ENCODE measurements at places on chromosomes 2 and 18. TPM values are rescaled to one million over a fixed set of nuclear protein-coding genes. Genes with fewer than 3 reads are reported as not detected.

DNA sequence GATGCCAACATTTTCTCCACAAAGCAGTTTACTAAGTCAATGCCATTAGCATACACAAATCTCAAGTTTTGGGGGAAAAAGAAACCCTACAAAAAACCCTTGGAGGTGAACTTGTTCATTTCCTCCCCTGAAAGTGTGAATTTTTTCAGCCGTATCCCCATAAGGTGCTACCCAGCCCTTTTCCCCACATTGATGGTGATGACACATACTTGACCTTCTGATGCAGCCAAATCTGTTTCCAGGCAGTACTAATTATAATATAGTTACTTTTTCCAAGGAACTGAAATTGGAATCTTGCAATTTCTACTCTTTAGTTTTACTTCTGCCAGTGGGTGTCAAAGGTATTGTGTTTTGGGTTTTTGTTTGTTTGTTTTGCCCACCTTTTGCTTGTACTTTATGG is 474.5 kb downstream of the TGIF1 start:
- DNase-seq = no peak

DNA sequence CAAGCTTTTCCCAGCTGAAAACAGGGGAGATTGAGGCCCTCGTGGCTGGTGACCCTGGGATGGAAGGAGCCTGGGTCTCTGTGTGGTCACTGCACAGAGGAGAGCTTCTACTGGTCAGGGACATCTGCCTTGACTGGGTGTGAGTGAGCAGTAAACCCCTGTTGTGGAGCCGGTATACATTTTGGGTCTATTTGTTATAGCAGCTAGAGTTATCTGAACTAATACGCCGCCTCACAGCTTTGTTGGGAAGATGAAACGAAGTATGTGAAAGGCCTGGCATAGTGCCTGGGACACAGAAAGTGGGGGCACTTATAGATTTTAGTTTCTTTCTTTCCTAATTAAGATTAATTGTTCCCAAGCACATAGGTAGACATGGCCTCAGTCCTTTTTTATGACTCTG is 72.2 kb upstream of the HPCAL1 start:
- no peak for DNase-seq

The FBXO48 gene
- total RNA-seq = 0.27 TPM

DNA sequence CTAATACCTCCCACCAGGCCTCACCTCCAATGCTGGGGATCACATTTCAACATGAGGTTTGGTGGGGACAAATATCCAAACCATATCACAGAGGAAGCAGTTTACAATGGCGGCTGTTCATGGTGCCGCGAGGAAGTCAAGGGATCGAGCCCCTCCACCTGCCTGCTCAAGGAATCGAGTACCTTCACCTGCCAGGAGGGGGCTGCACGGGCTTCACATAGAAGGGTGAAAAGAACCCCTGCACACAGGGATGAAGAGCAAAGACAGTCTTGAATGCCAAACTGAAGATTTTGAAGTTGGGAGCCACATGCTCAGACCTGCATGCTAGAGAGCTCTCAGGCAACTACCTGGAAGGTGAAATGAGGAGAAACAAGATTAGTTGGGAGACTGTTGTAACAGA is 110.3 kb downstream of the KCNF1 start:
- no peak for DNase-seq

DNA sequence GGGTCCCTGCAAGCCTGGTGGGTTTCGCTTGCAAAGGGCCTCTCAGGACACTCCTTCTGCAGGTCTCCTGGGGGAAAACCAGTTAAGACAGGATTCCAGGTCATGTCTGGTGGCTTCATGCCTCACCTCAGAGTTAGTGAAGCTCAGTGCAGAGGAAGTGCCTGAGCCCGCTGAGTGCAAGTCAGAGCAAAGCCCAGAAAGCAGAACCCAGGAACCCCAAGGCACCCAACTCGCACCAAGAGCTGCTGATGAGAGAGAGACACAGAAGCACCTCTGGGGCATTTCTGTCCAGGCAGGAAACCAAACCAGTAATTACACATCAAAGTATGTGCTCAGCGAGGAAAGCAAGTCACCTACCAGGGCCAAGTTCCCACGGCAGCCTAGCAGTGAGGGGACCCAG is 78.4 kb downstream of the ARHGEF4 start:
- no peak for DNase-seq
